Activated CD4-positive, alpha-beta T cell treated with anti-CD3 and anti-CD28 coated beads for 1 hour (primary cell): ENCODE measurements at places on chromosomes 4 and X.

GRCh38 chr4:172514011-172514410 is 654.6 kb upstream of the GALNT7 start:
- DNase-seq: no peak

GRCh38 chrX:21728276-21728968 is 29.5 kb downstream of the SMPX start:
- DNase-seq: no peak

GRCh38 chrX:132369617-132370326 is 119.1 kb downstream of the MBNL3 start:
- no peak for DNase-seq

DNA sequence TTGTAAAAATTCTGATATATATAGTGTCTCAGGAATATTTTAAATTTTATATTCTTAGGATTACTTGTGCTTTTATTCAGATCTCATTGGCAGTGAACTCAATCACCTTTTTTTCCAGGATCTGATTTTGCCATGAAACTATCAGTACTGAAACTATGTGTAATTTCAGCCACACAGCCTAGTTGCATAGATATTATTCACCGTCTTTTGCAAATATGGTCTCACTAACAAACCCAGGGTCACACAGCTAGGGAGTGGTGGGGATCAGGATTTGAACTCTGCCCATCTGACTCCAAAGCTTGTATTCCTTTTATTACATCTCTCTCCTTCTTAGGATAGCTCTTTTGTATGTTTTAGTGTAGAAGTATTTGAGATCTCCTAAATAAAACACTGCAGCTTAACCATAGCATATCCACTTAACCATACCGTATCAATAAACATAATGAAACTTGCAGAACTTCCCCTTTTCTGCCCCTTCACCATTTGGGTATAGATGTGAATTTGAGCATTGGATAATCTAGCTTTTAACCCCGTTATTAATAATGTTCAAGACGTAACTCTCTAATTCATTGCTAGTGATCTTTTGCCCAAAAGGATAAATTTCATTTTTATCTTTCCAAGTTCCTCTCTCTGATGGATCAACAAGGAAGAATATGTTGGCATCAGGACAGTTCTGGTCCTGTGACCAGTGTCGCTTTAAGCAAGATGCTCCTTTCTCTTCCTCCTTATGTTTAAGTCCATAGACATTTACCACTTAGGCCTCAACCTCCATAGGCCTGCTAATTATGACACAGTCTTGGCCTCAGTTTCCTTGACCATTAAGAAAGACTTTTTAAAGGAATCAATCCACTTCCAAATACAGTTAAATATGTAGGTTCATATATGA is 74.6 kb downstream of the RAPGEF2 start:
- no peak for DNase-seq

DNA sequence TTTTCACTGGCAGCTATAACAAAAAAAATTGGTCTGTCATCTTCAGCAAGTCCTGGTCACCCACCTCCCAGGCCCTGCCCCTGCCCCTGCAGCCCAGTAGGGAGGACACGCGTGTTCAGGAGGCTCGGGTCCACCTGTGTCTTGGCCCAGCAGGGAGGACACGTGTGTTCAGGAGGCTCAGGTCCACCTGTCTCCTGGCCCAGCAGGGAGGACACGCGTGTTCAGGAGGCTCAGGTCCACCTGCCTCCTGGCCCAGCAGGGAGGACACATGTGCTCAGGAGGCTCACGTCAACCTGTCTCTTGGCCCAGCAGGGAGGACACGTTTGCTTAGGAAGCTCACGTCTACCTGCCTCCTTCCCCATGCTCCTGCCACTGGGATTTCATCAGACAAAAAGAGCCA is 44.9 kb downstream of the HTT-AS start:
- no peak for DNase-seq

DNA sequence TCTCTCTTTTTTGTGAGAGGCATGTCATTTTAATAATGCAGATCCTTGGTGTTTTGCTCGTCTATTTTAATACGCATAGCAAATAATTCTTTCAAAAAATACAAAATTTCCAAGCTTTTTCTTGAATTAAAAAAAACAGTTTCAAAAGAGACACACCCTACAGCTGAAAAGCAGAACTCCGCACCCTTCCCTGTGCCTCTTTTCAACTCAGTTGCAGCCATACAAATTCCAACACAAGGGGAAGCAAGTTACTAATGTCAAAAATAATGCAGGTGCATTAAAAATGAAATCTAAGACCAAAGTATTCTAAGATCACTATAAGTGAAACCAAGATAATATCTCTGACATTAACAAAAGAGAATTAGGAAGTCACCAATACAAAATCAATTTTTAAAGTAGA is 66.6 kb downstream of the NR3C2 start:
- no peak for DNase-seq

DNA sequence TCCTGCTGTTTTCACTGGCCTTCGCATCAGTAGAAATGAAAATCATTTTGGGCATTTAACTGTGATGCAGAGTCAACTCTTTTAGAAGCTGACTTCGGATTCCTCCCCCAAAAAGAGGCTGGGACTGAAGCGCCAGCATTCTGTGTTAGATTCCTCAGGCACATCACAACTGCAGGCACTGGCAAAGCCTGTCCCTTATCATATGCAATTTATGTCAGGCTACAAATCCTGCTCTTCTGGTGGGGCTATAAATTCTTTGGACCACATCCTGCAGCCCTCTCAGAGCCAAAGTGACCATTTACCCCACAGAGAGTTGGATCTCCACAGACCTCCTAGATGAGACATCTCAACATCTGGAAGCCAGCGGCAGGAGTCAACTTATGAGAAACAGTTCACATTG is 138.4 kb downstream of the CBR4 start:
- DNase-seq: no peak

DNA sequence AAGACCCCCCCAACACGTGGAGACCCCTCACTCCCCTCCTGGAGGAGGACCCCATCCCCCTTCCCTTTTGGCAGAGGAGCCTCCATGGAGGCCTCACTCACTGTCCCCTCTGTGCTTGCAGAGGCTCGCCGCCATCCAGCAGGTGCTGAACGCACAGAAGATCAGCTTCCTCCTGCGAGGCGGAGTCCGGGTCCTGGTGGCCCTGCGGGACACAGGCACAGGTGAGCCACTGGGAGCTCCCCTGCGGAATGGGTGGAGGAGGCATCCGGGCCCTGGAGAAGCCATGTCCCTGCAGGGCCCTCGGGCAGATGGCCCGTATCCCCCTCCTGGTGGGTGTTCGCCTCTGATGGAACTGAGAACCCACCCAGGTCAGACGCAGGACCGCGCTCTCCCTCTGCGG is 206.5 kb downstream of the AFAP1 start:
- DNase-seq: no peak

- DNase-seq: no peak
Observed at GRCh38 chr4:55075376-55075775, 50.0 kb downstream of the KDR start.

DNA sequence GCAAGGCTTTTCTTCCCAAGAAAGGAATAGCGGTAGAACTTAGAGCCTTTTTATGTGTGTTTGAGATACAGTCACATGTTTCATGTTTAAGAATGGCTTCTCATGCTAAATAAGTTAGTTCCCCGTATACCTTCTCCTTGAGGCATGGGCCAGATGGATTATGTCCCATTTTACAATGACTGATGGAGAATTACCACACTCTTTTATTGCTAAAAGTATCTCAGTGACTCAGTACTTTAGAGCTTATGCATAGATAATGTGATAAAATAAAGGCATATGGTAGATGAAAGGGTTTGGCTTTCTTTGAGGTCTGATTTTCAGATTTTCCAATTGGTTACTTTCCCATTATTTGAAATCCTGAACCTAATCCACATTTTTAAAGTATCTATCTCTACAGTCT is 121.8 kb upstream of the BMPR1B start:
- no peak for DNase-seq

GRCh38 chr4:189533603-189534002 is 407.1 kb upstream of the FRG1 start:
- no peak for DNase-seq

- no peak for DNase-seq
Observed at GRCh38 chr4:37051866-37052265, 192.7 kb upstream of the NWD2 start.

GRCh38 chrX:118115953-118116712 is 477 bp downstream of the KLHL13 start:
- no peak for DNase-seq

- DNase-seq: no peak
Observed at GRCh38 chrX:73850124-73851013, 287.4 kb downstream of the CHIC1 start.

- no peak for DNase-seq
Observed at GRCh38 chr4:153971899-153972298, 183.0 kb upstream of the SFRP2 start.

DNA sequence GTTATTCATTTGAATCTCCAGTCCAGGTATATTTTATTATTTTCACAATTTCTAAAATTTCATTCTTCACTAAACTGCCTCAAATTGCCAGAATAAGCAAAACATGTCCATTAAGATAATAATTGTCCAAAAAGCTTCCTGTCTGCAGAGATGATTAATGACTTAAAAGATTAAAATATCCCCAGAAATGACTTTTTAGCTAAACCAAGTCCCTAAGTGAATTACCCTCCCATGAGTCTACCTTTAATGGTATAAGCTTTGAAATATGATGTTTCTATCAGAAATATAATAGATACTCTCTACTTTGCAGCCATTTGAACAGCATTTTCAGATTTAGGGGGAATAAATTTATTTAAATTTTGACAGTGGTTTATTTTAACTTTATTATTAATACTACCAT is 289.2 kb upstream of the EMCN start:
- no peak for DNase-seq

GRCh38 chr4:69727926-69728325 is 32.5 kb downstream of the SULT1B1 start:
- no peak for DNase-seq

- no peak for DNase-seq
Observed at GRCh38 chr4:25560605-25561004, 95.0 kb upstream of the SLC34A2 start.

DNA sequence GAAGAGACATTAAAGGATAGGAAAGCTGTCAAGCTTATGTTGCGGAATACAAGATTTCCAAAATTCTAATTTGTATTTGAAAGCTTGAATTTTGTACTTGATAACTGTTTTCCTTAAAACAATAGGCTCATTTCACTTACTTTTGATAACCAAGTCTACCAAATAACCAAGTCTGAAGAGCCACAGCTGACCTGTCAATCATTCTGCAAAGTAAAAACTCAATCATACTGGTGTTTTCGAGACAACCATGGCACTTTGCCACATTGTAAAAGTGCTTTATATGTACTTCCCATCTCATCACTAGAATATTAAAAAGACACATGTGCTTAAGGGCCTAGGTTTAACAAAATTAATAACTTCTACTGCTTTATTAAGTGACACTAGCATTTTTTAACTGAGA is 47.9 kb downstream of the LEF1 start:
- DNase-seq: no peak

DNA sequence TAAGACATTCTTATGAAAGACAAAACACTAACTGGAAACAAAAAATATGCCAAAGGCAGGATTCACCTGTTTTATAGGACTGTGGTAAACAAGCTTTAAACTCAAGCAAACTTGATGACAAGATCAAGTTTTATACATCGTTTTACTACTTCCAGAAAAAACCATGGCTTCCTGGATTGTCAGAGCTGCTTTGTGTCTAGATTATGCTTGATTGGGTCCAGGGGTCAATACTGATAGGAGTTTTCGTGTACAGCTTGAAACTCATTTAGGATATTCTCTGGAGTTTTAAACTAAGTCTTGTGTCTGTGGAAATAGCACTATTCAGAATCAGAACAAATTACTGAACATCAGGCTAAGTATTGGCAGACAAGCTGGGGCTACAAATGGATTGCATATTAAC is 13.0 kb downstream of the HCCS start:
- no peak for DNase-seq

DNA sequence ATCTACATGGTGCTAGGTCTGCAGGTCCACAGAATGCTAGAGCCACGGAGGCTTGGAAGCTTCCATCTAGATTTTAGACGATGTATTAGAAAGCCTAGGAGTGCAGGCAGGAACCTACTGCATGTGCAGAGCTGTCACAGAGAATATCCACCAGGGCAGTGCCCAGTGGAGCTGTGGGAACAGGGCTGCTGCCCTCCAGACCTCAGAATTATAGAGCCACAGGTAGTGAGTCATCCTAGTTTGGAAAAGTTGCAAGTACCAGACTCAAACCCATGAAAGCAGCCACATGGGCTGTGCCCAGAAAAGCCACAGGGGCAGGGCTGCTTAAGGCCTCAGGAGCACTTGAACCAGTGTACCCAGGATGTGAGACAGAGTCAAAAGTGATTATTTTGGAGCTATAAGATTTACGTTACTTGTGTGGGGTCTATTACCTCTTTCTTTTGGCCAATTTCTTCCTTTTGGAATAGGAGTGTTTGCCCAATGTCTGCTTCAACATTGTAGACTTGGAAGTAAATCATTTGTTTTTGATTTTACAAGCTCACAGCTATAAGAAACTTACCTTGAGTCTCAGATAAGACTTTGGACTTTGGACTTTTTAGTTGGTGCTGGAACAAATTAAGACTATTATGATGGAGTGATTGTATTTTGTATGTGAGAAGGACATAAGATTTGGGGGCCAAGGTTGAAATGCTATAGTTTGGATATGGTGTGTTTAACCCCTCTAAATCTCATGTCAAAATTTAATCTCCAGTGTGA is 143.5 kb upstream of the CHRDL1 start:
- DNase-seq: no peak

DNA sequence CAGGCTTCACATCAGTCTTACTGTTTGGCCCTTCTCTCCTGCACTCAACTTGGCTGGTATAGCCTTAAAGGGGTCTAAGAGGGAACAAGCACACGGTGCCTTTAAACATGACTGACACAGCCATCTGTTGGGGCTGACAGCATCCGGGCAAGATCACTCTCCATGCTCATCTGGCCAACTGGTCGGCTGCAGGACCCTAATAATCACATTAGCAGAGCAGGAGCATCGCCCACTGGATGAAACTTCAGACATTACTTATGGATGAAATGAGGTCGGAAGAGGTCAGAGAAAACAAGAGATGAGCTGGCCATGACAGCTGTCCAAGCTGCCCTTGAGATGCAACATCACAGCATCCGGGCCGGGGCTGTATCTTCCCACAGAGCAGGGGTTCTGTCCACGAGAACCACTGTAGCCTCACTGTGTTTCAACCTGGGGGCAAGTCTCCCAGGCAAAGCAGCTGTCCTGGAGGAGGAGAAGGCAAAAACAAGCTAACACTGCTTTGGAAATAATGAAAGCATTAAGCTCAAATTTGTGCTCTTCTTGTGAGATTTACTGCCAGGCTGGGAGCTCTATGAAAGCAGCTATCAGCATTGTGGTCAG is 94.4 kb upstream of the TTC29 start:
- no peak for DNase-seq

- no peak for DNase-seq
Observed at GRCh38 chrX:23610495-23610894, 56.8 kb upstream of the PRDX4 start.

DNA sequence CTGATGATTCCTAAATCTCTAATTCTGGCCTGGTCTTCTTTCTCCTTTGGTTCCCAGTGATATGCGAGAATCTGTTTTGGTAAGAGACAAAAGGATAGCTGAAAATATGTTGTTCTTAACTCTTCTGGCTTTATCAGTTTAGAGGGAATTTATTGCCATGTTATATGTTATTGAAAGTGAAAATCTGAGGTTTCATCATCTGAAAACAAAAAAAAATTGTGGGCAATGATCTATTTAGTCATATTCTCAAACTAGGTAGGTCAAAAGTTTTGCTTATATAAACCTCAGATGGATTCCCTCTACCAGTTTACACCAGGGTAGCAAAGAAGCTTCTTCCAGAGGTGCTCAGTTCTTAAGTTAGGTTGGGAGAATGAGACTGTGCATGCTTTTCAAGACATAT is 103.6 kb downstream of the ITM2A start:
- DNase-seq: no peak

- no peak for DNase-seq
Observed at GRCh38 chrX:17595456-17596035, 141.7 kb upstream of the SCML1 start.

- no peak for DNase-seq
Observed at GRCh38 chr4:68748181-68748991, 67.4 kb upstream of the UGT2B10 start.
